ENCODE measurements at places on chromosomes 5 and 9. TPM values are rescaled to one million over a fixed set of nuclear protein-coding genes. Genes with fewer than 3 reads are reported as not detected.

- H3K4me1 ChIP-seq: no peaks in the 10 kb centered on the region
- DNase-seq: no peak
- H3K4me3 ChIP-seq: no peak overlapping the region
- no peak overlapping the region for H3K27ac ChIP-seq
- no peaks in the 10 kb centered on the region for H3K36me3 ChIP-seq
- no peaks in the 10 kb centered on the region for H3K27me3 ChIP-seq
Measured at GRCh38 chr5:17679597-17680203, 45.4 kb downstream of the TAF11L14 start.

DNA sequence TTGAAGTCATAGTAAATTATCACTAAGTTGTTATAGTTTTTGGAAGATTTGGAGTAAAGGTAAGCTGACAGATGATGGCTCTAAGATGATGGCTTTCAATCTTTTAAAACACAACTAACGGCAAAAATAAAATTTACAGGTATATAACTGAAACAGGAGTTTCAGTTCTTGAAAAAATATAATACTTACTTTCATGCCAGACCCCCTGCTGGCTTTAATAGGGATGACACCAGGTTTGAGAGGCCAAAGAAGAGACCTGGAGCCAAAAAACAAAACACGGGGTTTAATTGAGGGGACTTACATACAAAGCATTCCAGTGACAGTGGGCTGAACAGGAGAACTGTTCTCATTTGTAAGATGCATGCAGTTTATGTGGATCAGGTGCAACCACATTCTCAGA, 301.7 kb upstream of the PCSK5 start:
- no peak overlapping the region for H3K27ac ChIP-seq
- H3K4me3 ChIP-seq: no peak overlapping the region
- no peaks in the 10 kb centered on the region for H3K4me1 ChIP-seq
- no peaks in the 10 kb centered on the region for H3K36me3 ChIP-seq
- no peak for DNase-seq

INSL4 gene
- not detected for total RNA-seq

- peaks cover 10% of the 10 kb centered on the region for H3K4me1 ChIP-seq
- no peak overlapping the region for H3K4me3 ChIP-seq
- DNase-seq: no peak
- no peaks in the 10 kb centered on the region for H3K27me3 ChIP-seq
Measured at GRCh38 chr5:95969651-95970358, 8.2 kb upstream of the ELL2 start.

DNA sequence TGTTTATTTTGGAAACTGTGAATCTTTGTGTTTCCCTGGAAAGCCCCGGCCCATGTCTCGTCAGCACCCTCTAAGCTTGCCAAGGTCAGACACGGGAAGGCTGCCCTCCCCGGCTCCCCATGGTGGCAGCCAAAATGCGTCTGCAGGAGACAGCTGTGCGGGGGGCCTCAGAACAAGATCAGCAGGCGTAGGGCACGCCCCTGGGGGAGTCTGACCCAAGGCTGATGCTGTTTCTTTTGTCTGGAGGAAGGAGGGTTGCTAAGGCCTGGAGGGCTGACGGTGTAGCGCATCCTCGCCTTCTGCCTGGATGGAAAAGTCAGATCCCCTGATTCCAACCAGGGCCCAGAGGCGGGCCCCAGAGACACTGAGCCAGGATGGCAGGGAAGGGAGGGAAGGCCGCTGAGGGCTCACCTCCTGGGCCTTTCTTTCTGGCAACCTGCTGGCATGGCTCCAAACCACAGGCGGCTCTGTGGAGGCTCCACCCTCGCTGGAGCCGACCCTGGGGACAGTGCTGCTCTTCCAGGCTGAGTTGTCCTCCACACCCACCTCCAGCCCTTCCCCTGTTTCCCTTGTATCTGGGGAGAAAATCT, 57.2 kb downstream of the OLFM1 start:
- no peak for DNase-seq
- H3K4me1 ChIP-seq: no peaks in the 10 kb centered on the region
- H3K36me3 ChIP-seq: no peaks in the 10 kb centered on the region

GRCh38 chr5:156681265-156681664, 168.8 kb upstream of the PPP1R2B start:
- H3K36me3 ChIP-seq: no peaks in the 10 kb centered on the region
- no peaks in the 10 kb centered on the region for H3K27me3 ChIP-seq
- no peak for DNase-seq
- no peak overlapping the region for H3K27ac ChIP-seq

DNA sequence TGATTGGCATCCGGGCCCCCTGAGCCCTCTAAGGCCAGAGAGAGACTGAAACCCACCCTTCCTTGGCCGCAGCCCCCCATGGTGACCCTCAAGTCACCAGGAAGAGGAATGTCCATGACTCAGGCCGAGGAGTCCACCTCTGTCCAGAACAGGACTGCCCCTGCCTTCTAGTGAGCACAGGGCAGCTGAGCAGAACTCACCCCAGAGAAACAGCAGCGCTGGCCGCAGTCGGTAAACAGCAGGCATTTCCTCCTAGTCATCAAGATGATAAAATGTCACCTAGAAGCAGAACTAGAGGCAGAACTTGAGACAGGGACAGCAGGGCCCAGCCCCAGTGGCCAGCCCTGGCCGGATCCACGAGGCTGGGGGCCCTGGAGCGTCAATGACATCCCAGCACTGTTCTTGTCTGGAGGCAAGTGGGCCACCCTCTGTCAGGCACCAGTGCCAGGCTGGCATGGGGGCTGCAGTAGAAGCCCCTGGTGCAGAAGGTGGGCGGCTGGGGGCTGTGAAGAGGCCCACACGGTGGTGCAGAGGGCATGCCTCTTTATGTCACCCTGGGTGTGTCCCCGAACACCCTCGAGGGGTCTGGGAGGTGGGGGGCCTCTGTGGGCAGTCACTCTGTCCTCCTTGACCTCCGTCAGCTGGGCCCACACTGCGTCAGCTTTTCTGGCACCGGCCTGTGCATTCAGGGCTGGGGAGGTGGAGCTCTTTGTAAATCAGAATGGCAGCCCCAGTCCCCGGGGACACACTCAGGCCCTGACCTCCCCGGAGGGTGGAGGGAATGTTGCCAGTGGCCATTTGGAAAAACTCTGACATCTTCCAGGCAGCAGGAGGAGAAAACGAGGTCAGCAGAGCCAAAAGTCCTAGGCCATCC, 83.0 kb downstream of the NTNG2 start:
- H3K27me3 ChIP-seq: no peaks in the 10 kb centered on the region
- no peak overlapping the region for H3K27ac ChIP-seq
- H3K4me1 ChIP-seq: peaks cover 3% of the 10 kb centered on the region
- DNase-seq: no peak
- H3K4me3 ChIP-seq: no peak overlapping the region

DNA sequence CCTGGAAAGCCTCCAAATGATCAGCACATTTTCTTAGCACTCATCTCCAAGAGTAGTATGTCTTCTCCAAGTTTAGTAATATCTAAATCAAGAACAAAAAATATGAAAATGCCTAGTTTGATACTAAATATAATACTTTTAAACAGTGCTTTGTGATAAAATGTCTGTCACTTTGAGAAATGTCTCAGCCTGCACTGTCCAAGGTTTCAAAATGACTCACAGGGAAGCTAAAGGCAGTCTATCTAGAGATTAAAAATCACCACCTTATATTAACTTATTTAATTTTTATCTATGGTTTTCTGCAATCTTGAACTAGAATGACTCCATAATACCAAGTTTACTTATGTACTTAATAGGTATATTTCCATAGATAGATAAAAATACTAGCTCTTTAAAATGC, 633.0 kb upstream of the C9orf72 start:
- H3K4me1 ChIP-seq: no peaks in the 10 kb centered on the region
- no peaks in the 10 kb centered on the region for H3K36me3 ChIP-seq
- H3K27me3 ChIP-seq: no peaks in the 10 kb centered on the region
- H3K4me3 ChIP-seq: no peak overlapping the region

- H3K27ac ChIP-seq: no peak overlapping the region
- H3K27me3 ChIP-seq: no peaks in the 10 kb centered on the region
- H3K4me1 ChIP-seq: no peaks in the 10 kb centered on the region
- no peak overlapping the region for H3K4me3 ChIP-seq
- no peak for DNase-seq
Measured at GRCh38 chr9:123208626-123209174, 59.7 kb downstream of the STRBP start.

DNA sequence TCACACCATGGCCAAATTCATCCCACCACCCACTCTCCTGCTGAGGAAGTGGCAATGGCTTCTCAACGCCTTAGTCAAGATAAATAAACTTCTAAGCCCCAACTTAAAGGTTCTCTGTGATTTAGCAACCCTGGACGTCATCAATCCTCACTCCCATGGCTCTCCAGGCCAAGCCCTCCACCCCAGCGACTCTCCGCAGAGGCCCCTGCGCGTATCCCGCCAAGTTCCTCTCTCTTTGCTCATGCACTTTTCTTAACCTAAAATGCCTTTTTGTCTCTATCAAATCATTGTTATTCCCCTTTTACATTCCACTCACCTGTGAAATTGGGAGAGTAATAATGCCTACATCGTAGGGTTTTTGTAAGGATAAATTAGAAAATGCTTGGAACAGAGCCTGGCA, 88.6 kb downstream of the NRG2 start:
- H3K27ac ChIP-seq: no peak overlapping the region
- DNase-seq: no peak
- H3K36me3 ChIP-seq: no peaks in the 10 kb centered on the region
- H3K27me3 ChIP-seq: no peaks in the 10 kb centered on the region
- H3K4me3 ChIP-seq: no peak overlapping the region
- H3K4me1 ChIP-seq: peaks cover 45% of the 10 kb centered on the region

PCAT7 gene
- not detected for total RNA-seq

DNA sequence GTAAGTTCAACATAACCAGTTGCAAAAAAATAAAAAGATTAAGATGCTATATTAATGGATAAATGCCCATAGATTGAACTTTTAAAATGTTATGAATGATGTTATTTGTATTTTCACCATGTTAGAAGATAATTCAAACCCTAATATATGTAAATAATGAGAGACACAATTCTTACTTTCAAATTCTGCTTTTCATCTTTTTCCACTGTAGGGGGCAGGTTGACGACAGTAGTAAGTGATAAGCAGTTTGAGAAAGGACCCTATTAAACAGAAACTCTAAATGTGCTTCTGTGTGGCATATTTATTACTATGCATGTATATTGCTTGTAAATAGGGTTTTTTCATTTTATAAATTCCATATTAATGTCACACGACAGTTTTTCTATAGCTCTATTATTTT, 591.1 kb downstream of the SEMA5A start:
- H3K4me3 ChIP-seq: no peak overlapping the region
- no peaks in the 10 kb centered on the region for H3K27me3 ChIP-seq
- no peak overlapping the region for H3K27ac ChIP-seq
- H3K4me1 ChIP-seq: no peaks in the 10 kb centered on the region
- no peak for DNase-seq

DNA sequence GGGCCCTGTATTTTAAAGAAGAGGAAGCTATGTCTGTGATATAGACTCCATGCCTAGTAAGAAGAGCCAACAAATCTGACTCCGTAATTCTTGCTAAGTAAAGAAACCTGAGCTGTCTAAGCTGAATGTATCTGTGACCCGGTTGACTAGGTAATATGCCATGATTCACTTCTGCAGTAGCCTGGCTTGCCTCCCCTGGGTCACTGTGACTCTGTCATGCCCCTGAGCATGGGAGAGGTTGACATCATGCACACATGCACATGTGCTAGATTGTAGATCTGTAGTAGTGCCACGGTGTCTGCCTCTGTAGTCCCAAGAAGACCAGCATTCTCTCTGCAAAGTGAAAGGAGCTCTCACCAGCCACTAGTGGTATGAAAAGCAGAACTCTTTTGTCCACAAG, 9.1 kb downstream of the SLC22A5 start:
- no peaks in the 10 kb centered on the region for H3K27me3 ChIP-seq
- DNase-seq: no peak
- H3K27ac ChIP-seq: no peak overlapping the region
- H3K4me3 ChIP-seq: no peak overlapping the region

- H3K27me3 ChIP-seq: no peaks in the 10 kb centered on the region
- H3K27ac ChIP-seq: no peak overlapping the region
- H3K4me3 ChIP-seq: no peak overlapping the region
- no peaks in the 10 kb centered on the region for H3K36me3 ChIP-seq
- no peak for DNase-seq
- no peaks in the 10 kb centered on the region for H3K4me1 ChIP-seq
Measured at GRCh38 chr9:101585740-101586139, 9.0 kb downstream of the PPP3R2 start.

GRCh38 chr9:80792726-80793125, 896.6 kb downstream of the TLE1 start:
- DNase-seq: no peak
- H3K27ac ChIP-seq: no peak overlapping the region
- no peaks in the 10 kb centered on the region for H3K36me3 ChIP-seq
- H3K4me3 ChIP-seq: no peak overlapping the region
- H3K4me1 ChIP-seq: no peaks in the 10 kb centered on the region
- H3K27me3 ChIP-seq: no peaks in the 10 kb centered on the region

DNA sequence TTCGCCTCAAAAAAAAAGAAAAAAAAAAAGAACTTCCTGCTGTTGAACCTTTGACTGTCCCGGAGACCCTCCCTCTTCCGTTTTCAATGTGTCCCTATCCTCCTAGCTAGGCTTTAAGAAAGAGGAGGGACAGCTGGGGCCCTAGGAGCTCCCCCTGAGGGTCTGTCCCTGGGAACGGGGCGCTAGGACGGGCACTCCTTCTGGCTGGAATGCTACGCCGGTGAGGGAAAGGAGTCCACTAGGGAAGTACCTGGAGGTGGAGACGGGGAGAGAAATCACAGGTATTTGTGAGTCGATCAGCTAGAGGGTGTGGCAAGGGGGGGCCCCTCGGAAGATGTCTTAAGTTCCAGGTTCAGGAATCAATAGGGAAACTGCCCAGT, 4.6 kb downstream of the SIT1 start:
- no peak for DNase-seq
- H3K4me1 ChIP-seq: peaks cover 22% of the 10 kb centered on the region
- peak overlapping the region; percentile 96 for H3K4me3 ChIP-seq
- H3K36me3 ChIP-seq: no peaks in the 10 kb centered on the region
- H3K27me3 ChIP-seq: no peaks in the 10 kb centered on the region
- peak overlapping the region; percentile 89 for H3K27ac ChIP-seq

- H3K36me3 ChIP-seq: no peaks in the 10 kb centered on the region
- H3K4me1 ChIP-seq: peaks cover 41% of the 10 kb centered on the region
- H3K27ac ChIP-seq: peak overlapping the region; percentile 68
- peak; percentile 81 for DNase-seq
Measured at GRCh38 chr9:113511856-113512761, 48.6 kb downstream of the RGS3 start.

CDKN2A gene
- total RNA-seq: 30.6 TPM
